ENCODE measurements at places on chromosomes 4 and X.

DNA sequence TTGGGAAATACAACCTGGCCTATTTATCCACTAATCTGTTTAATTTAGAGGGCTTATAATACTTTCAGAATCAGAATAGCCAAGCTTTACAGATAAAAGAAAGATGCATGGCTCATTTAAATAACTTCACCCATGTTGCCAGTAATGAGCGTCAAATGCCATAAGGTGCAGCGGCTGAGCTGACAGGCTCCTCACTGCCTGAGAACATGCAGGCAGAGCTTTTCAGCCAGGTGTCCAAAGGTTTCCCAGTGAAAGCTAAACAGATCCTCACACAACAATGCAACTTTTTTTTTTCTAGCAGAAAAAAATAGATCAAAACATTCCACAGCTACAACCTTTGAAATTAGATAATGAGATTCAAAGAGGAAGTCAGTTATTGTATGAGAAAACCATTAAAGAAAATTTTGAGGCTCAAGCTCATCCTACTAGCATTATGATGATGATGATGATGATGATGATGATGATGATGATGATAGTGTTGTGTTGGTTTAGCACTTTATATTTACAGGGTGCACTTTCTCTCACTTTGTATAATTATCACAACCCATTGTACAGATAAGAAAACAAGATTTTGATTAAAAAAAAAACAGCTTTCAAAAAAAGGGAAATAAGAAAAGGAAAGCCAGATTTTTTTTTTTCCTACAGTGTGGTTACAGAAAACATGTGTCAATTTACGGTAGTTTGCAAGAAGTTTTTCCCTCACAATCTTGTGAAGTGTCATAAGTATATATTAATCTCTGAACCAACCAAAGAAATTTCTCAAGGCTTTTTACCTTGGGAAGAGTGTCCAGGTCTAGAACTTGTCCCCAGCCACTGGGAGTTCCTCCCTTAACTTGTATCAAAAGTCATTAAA is 12.2 kb upstream of the TNIP3 start:
- no peak for DNase-seq

- no peak for DNase-seq
Measured at GRCh38 chr4:56790691-56791091, 30.8 kb downstream of the SPINK2 start.

DNA sequence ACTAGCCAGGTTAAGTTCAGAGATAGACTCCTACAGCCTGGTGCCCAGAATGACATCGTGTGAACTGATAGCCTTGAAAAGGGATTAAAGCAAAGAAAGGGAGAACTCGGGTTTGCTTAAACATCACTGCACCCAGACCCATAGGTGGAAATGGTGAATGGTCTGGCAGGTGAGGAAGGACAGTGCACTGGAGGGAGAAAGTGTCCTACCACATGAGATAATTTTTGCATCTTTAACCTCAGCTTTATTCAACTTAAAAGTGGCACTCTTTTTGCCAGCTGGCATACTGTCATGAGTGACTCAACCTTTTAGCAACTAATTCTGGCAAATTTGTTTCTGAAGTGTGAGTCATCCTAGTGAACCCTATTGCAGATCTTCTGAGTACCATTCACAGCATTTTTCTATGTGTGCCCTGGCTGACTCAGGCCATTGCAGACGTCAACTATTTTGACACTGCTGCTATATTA is 53.0 kb upstream of the DAPP1 start:
- no peak for DNase-seq

DNA sequence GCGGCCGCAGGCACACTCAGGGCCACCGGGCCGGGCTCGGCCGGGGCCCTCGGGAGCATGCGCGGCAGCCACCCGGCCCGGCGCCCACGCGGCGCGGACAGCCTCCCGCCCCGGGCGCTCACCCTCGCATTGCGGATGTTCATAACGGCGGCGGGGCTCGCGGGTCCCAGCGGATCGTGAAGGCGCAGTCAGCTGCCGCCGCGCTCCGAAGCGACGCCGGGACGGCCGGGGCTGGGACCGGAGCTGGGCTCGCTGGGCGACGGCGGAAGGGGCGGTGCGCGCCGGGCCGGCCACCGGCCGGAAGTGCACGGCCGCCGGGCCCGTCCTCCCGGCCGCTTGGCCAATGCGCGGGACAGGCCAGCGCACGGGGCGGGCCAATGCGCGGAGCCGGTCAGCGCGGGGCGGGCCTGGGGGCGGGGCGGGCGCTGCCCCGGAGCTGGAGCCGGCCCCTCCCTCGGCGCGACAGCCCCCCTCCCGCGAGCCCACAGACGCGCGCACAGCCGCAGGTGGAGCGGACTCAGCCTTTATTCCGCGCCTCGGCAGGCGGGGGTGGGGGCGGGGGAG is at the start of gene NAA10:
TSS of gene NAA10 (minus strand) at position 276 of the 564 bp plus-strand sequence. CDS start at position 143, 133 bp downstream.
- no peak for DNase-seq

DNA sequence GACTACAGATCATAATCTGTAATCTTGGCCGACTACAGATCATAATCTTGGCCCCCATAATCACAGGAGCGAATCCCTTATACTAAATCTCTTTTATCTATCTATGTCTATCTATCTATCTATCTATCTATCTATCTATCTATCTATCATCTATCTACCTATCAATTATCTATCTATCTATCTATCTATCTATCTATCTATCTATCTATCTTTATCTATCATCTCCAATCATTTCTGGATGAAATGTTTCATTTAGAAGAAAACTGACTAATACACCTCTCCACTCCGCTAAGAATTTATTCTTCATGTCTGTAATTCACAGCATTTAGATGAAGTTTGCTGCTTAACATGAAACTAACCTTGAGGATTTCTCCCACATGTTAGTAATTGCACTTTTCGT is 45.0 kb upstream of the ACSL1 start:
- no peak for DNase-seq

DNA sequence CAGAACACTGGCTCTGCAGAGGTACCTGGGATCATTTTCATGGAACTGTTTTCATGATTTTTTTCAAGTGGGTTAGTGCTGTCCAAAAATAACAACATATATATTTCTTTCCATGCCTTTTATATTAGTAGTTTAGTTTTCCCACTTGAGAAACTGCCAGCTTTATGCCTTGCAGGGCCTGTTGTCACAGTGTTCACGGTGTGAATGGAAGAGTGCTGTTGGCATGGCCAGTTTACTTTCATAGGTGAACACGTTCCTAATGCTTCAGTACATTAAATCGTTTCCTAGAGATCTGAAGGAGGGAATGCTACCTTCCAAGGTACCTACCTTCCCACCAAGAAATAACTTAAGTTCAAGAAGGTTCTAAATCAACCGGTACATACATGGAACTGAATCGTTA is 12.6 kb downstream of the DOCK11 start:
- DNase-seq = no peak

GRCh38 chr4:110837896-110838450 is 215.1 kb upstream of the PITX2 start:
- DNase-seq = no peak

DNA sequence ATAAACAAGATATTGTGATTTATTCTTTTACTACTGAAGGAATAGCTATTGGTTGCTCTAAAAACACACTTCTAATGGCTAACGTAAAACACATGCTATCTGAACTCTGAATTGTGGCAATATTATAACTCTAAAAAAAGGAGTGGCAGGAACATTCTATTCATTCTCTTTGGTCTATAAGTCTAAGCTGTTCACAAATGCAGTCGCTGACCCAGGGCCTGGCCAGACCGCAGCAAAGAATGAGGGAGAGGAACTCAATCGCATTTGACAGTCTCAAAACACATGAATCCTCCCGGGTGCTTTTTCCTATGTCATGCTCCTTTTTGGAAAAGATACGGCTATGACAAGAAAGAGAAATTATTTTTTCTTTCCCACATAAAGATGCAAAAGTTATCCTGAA is 651.6 kb upstream of the PITX2 start:
- DNase-seq = no peak

- no peak for DNase-seq
Measured at GRCh38 chr4:8547108-8547911, 32.9 kb upstream of the GPR78 start.

GRCh38 chr4:174544496-174544895 is 22.2 kb upstream of the HPGD start:
- DNase-seq = no peak

GRCh38 chr4:128653527-128654444 is 155.7 kb upstream of the JADE1 start:
- DNase-seq = no peak

DNA sequence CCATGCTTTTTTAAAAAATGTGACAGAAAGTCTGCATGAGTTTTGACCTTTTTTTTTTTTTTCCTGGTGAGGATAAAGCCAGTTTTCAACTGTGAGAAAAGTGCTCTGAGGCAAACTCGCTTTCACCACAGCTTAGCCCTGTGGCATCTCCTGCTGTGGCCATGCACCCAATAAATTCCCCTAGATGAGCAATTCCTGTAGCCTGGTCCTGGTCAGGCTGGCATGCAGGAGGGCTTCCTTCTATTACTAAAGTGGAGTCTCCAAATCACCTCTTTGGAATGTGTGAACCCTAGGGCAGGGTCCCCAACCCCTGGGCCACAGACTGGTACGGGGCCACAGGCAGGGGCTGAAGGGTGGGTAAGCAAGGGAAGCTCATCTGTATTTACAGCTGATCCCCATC is 265.4 kb downstream of the RAPGEF2 start:
- no peak for DNase-seq

DNA sequence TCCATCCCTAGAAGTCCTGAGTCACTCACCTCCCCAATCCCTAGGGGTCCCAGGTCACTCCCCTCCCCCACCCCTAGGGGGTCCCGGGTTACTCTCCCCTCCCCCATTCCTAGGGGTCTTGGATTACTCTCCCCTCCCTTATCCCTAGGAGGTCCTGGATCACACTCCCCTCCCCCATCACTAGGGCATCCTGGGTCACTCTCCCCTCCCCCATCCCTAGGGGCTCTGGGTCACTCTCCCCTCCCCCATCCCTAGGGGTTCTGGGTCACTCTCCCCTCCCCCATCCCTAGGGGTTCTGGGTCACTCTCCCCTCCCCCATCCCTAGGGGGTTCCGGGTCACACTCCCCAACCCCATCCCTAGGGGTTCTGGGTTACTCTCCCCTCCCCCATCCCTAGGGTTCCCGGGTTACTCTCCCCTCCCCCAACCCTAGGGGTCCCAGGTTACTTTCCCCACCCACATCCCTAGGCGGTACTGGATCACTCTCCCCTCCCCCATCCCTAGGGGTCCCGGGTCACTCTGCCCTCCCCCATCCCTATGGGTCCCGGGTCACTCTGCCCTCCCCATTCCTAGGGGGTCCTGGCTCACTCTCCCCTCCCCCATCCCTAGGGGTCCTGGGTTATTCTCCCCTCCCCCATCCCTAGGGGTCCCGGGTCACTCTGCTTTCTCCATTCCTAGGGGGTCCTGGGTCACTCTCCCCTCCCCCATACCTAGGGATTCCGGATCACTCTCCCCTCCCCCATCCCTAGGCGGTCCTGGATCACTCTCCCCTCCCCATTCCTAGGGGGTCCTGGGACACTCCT is 2.1 kb downstream of the ASMTL start:
- no peak for DNase-seq

GRCh38 chr4:105352826-105353225 is 121.0 kb downstream of the PPA2 start:
- no peak for DNase-seq
